Stimulated activated CD8-positive, alpha-beta memory T cell treated with anti-CD3 and anti-CD28 coated beads, Interleukin-2, amount 100 ng/mL, for 1 hour (primary cell): ENCODE measurements at places on chromosomes 2 and 18.

- DNase-seq = no peak
These were observed 631 bp downstream of the RPL31 start for GRCh38 chr2:101002562-101003277.

DNA sequence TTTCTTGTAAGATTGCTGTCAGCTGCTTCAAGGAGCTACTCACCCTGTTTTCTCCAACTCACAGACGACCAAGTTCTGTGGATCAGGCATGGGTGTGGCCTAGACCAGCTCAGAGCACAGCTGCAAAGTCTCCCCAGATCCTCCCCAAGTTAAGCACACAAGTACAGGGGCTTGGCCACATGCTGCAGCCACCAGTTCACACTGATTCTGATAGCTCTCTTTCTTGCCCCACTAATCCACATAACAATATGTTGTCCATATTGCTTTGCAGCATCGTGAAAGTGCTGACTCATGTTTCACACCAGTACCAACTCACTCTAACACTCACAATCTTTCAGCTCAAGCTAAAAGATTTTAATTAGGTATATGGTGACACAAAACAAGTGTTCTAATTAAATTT, 437.0 kb downstream of the PARD3B start:
- DNase-seq = no peak

DNA sequence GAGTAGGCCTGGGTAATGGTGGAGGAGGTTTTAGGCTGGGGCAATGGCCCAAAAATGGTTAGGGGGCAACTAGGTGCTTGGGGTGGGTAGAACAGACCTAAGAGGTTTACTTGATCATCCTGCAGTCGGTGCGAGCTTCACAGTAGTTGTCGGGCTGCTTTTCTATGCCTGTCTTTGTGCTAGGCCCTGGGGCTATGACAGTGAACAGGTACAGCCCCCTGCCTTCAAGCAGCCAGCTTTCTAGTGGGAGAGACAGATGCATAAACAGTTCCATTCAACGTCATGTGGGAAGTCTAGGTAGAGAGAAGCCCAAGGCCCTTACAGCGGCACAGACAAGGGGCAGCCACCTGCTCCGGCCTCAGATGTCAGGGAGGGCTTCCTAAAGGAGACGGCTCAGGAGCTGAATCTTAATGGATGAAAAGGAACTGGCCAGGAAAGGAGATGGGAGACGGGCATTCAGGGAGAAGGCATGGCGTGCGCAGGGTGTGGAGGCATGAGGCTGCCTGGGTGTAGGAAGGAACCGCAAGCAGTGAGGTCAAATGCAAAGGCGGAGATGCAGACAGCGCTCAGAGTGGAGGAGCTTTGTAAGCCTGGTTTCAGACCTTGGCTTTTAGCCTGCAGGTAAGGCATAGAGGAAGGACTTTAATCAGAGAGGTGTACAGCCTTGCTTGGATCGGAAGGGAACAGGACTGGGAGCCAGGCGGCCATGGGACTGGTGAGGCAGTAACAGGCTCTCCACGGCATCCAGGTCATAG, 6.0 kb downstream of the CTIF start:
- DNase-seq = no peak

DNA sequence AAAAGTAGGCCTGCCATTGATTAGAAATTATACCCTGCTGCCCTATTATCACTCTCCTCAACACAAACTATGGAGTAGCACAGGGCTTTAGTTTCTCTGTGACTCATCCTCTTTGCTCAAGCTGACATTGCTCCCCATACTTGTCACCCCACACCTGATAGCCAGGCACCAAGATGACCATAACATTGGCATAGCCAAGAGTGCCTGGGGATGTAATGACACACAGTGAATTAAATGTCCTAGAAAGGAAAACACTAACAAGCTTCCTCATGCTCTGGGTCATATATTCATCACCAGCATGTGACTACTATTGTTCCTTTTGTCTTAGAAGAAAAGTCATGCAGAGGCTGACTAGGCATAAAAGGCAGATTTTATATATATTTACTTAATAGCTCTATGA, 137.8 kb upstream of the RND3 start:
- DNase-seq = no peak

- DNase-seq = no peak
These were observed 3.0 kb downstream of the ZNF516 start for GRCh38 chr18:76491776-76492668.

- no peak for DNase-seq
These were observed 203.1 kb downstream of the INSIG2 start for GRCh38 chr2:118291251-118291880.

DNA sequence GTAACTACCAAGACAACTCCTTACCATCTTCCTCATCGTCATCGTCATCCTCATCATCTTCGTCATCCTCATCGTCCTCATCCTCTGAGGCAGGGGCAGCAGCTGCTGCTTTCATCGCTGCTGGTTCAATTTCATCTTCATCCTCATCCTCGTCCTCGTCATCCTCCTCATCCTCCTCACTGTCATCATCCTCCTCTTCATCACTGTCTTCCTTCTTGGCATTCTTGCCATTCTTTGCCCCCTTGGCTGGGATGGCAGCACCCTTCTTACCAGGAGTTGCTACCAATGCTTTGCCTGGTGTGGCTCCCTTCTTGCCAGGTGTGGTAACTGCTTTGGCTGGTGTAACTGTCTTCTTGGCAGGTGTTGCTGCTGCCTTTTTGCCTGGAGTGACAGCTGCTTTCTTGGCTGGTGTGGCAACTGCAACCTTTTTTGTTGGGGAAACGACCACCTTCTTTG, 2.7 kb downstream of the NCL start:
- DNase-seq = no peak
